Germinal center (tissue), 1 donor: ENCODE measurements at places on chromosomes 1 and 21.

GRCh38 chr1:115755456-115756370 lies 12.8 kb downstream of the CASQ2 start:
- no peak for DNase-seq

DNA sequence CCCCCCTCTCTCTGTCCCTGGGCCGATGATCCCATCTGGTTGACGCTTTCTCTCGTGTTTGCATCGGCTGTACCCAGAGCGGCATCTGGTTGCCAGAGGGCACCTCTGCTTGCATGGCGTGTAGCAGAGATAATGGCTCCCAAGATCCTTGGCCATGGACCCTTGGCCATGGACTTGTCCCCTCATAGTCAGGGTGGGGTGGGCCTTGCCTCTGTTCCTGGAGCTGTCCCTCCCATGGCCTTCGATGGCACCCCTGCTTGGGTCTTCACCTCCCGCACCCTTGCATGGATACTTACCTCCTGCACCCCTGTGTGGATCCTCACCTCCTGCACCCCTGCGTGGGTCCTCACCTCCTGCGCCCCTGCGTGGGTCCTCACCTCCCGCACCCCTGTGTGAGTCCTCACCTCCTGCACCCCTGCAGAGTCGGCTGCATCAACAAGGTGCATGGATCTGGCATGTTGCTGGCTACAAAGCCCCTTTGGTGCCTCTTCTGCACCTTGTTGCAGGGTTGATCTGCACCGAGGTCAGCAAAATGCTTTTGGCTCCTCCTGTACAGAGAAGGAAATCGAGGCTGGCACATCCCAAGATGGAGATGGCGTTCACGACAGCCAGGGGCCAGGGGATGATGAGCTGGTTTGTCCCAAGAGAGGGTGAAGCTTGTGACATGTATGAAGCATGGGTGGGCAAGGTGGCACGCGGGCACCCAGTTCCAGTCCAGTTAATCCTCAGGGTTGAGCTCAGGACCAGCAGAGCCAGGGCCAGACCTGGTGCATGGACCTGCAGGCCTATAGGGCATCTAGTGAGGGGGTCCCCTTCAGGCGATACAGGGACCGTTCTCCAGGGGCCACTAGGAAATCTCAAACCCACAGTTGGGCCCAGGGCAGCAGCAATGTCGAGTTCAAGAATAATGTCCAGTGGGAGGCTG lies 46.1 kb upstream of the C1orf174 start:
- DNase-seq, result no peak

GRCh38 chr1:15323989-15324868 lies 77.2 kb downstream of the FHAD1 start:
- no peak for DNase-seq

DNA sequence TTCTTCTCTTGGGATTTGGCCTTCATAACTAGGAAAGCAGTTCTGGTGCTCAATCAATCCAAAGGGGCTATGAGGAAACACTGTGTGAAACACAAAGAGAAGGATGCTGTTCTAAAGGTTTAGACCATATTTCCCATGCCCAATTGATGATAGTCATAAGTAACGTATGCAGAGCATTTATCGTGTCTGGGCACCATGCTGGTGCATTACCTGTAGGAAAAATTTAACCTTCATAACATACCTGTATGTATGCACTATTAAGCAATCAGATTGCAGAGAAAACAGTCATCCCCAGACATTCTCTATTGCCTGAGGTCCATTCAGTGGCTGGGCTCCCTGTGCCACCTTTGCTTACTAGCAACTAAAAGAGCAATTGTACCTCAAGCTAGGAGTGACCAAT lies 381.4 kb downstream of the PLPP3 start:
- no peak for DNase-seq

GRCh38 chr21:29481641-29482040 lies 182.9 kb downstream of the BACH1 start:
- DNase-seq, result no peak

DNA sequence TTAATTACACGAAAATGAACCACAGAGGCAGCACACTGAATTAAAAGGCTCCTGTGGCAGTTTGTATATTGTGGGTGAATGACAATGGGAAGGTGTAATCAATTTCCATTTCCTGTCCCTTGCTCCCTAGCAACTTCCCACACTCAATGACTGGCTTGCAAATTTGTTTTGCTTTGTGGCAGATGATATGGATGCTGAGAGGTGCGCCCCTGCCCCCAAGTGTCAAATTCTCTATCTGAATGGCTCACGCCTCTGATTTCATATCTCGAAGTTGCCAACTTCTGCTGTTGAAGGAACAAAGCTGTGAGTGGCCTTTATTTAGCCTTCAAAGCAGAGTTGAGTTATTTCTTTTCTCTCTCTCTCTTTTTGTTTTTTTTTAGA lies 86.0 kb downstream of the FOXD2 start:
- DNase-seq, result no peak

DNA sequence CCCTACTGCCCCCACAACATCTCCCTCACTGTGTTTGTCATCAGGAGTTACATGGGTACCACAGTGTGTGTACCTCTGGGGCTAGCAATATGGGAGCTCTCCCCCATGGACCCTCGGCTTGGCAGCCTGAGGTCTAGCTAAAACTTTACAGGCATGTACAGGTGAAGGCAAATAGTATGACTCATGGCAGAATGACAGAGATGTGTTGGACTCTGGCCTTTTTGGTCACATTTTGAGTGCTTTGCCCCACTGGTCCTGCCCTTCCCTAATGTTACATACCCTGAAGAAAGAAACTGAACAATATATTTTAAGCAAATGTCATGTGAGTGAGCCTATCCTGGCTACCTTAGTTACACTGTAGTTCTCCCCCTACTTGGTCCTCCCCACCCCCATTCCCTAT lies 124.0 kb downstream of the NGF start:
- no peak for DNase-seq

DNA sequence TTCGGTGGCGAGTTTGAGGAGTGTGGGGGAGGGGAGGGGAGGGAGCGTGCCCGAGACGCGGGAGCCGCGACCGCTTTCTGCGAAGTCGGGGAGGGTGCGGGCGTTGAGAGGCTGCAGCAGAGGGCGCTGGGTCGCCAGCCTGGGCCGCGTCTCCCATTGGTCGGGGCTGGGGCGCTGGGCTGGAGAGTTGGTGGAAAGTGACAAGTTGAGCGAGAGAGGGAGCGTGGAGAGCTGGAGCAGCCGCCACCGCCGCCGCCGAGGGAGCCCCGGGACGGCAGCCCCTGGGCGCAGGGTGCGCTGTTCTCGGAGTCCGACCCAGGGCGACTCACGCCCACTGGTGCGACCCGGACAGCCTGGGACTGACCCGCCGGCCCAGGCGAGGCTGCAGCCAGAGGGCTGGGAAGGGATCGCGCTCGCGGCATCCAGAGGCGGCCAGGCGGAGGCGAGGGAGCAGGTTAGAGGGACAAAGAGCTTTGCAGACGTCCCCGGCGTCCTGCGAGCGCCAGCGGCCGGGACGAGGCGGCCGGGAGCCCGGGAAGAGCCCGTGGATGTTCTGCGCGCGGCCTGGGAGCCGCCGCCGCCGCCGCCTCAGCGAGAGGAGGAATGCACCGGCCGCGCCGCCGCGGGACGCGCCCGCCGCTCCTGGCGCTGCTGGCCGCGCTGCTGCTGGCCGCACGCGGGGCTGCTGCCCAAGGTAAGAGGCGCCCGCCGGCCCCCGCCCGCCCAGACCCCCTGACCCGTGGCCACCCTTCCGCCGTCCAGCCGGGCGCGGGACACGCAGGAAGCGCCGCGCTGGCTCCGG lies at the start of gene ROR1:
TSS of gene ROR1 (plus strand) at position 203 of the 802 bp plus-strand sequence.
- peak; percentile 64 for DNase-seq

GRCh38 chr1:194684636-194685035 lies 1498.2 kb upstream of the B3GALT2 start:
- DNase-seq, result no peak

GRCh38 chr1:230160957-230161771 lies 94.1 kb downstream of the GALNT2 start:
- DNase-seq, result no peak

GRCh38 chr1:7940745-7941436 lies at the start of gene TNFRSF9:
Gene TNFRSF9 (minus strand): TSS chr1:7940839. CDS start chr1:7939994, 845 bp downstream.
- DNase-seq, result no peak
